ENCODE measurements at places on chromosomes 16 and 17.

- DNase-seq = no peak
Observed at GRCh38 chr16:24694931-24695330, 34.5 kb upstream of the TNRC6A start.

GRCh38 chr16:68923116-68923515 lies 79.8 kb downstream of the TANGO6 start:
- DNase-seq = no peak

DNA sequence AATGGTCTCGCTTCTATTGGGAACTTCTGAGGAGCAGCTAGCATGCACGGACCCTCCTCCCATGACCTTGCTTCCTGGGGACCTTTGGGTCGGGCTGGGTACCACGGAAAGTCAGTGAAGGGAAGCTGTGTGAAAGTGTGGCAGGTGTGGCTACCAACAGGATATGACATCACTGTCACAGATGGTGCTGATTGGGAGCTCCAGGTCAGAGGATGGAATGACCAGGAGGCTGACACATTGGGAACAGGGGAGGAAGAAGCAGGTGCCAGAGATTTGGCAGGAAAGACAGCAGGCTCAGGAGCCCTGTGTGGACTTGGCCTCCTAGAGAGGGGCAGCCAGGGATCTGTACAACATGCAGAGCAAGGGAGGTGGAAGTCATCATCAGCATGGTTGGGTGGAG lies 34.0 kb downstream of the CPNE2 start:
- no peak for DNase-seq

GRCh38 chr17:64147110-64148016 lies 17.4 kb upstream of the ERN1 start:
- no peak for DNase-seq

DNA sequence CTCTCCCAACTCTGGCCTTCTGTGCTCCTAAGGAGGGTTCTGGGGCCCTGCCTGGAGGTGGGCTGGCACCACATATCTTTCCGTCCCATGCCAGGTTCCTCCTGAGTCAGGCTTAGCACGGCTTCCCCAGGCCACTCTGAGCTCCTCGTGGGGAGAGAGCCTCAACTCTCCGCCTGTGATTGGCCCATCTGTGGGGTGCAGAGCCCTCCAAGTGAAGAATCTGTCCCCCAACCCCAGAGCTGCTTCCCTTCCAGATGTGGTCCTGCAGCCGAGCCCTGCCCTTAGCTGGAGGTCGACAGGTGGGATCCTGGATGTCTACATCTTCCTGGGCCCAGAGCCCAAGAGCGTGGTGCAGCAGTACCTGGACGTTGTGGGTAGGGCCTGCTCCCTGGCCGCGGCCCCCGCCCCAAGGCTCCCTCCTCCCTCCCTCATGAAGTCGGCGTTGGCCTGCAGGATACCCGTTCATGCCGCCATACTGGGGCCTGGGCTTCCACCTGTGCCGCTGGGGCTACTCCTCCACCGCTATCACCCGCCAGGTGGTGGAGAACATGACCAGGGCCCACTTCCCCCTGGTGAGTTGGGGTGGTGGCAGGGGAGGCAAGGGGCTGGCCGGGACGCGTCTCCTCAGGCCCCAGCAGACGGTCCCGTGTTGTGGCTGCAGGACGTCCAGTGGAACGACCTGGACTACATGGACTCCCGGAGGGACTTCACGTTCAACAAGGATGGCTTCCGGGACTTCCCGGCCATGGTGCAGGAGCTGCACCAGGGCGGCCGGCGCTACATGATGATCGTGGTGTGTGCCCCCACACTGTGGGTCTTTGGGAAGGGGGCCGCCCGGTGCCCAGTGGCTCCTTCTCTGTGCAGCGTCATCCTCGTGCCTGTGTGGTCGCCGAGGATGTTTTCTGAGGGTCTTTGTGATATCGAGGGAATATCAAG lies 6.9 kb downstream of the GAA start:
- no peak for DNase-seq

GRCh38 chr16:86117235-86117634 lies 218.3 kb downstream of the IRF8 start:
- no peak for DNase-seq

- no peak for DNase-seq
Observed at GRCh38 chr17:58537266-58537665, 22.8 kb upstream of the MTMR4 start.

DNA sequence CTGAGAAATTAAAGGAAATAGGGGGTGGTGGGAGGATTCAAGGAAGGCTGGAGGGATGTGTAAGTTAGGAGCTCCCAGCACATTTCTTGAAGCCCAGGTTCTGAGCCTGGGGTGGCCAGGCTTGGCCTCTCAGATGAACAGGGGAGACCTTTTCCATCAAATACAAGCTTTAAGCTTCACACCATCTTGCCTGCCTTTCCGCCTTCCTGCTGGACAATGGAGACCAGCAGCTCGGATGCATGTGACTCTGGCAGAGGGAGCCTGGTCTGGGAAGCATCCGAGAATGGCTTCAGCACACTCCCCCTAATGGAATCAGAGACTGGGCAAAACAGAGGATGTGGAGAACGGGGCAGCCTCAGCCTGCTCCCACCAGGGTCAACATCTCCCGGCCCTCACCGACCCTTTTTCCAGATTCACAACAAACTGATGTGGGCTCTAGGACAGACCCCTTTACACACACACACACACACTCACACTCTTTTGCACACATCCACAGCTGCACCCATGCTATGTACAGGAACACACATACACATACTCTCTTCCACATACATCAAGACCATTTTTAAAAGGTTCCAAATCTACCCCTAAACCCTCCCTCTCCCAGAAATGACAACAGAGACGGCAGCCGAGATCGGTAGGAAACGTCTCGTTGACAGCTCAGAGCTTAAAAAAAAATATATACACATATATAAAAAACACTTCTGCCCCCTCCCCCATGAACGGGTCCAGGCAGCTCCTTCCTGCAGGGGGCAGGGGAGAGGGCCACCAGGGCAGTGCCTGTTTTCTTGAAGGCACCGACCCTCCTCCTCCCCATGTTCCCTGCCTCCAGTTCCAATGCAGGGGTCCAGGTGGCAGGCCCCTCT lies 6.5 kb upstream of the ATXN7L3 start:
- no peak for DNase-seq

Data from NCI-H1694 (cell line).